ENCODE measurements at places on chromosomes 1 and 21.

DNA sequence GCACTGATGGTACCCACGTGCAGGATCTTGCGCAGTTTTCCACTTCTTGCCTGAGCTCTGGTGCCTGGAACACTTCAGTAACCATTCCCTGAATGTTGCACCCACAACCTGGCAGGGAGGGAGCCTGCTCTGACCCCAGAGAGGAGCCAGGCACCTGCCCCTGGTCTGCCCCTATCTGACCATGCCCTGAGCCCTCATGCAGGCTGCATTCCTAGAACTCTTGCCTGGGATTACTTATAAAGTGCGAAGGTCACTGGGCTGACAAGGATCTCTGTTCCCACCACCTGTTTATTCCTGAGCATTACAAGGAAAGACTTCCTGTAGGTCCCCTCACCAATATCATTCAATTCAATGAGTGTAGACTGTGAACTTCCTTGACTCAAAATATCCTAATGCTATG is 191.9 kb upstream of the FMN2 start:
- DNase-seq: no peak

DNA sequence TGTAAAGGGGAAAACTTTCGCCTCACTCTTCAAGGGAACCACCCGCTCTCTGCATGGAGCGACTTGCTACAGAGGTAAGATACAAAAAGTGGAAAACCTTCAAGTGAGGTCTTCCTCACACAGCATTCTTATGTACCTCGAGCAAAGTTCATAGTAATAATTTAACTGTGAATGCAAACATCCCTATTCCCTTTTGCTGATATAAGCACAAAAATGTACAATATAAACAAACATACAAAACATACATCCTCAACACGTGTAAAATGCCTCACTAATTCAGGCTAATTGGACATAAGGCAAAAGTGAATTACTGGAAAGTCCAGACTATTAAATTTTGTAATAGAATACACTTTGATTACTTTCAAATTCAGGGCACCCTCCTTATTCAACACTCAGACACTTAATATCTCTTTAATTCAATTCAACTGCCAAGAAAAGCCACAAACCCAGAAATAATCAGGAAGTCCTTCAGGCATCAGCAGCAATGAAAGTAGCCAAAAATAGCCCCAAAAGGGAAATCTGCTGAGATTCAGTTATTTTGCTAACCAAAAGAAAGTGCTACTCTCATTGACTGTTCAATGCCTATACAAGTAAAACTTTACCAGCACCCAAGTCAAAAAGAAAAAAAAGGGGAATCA is 15.2 kb upstream of the LMX1A start:
- no peak for DNase-seq

- DNase-seq: no peak
Observed at GRCh38 chr1:26083208-26083607, 15.8 kb upstream of the TRIM63 start.

GRCh38 chr1:182795563-182796228 is 6.1 kb downstream of the NPL start:
- no peak for DNase-seq

DNA sequence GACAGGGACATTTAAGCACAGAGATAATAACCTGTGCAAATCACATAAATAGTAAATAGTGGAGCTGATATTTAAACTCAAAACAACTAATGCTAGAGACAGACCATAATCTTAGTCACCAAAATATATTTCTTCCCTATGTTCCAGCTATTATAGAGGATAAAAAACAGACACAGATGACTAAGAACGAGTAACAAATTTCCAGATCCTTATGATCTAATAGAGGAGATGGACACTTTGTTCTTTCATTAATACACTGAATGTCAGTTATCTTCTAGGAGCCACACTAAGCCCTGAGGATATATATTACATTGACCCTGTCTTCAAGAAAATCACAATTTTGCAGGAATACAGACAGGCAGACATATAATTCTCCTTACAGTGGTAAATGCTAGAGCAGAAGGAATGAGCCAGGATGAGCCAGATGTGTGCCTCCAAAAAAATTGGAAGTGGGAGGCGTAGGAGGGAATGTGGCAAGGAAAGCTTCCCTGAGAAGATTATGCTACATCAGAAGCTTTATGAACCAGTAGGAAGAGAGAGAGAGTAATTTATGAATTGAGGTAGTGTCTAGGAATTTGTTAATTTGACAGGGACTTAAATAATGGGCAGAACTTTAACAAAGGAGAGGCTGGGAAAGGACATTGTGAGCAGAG is 395.4 kb upstream of the BEND5 start:
- no peak for DNase-seq

DNA sequence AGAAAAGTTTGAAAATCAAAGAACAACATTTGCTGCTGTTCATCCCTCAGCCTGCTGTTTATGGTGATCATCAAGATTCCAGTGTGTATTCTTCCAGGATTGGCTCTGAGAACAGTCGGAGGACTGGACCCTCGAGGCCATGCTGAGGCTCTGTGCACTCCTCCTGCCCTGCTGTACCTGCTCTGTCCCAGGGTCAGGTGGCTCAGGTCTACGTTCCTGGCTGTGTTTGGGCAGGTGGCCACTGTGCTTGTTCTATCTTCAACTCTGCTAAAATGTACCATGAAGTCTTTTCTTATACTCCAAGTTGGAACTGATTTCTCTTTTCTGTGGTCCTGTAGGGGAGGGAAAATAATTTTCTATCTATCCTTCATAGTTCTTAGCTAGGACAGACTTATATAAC is 175.9 kb downstream of the RWDD3 start:
- DNase-seq: no peak

DNA sequence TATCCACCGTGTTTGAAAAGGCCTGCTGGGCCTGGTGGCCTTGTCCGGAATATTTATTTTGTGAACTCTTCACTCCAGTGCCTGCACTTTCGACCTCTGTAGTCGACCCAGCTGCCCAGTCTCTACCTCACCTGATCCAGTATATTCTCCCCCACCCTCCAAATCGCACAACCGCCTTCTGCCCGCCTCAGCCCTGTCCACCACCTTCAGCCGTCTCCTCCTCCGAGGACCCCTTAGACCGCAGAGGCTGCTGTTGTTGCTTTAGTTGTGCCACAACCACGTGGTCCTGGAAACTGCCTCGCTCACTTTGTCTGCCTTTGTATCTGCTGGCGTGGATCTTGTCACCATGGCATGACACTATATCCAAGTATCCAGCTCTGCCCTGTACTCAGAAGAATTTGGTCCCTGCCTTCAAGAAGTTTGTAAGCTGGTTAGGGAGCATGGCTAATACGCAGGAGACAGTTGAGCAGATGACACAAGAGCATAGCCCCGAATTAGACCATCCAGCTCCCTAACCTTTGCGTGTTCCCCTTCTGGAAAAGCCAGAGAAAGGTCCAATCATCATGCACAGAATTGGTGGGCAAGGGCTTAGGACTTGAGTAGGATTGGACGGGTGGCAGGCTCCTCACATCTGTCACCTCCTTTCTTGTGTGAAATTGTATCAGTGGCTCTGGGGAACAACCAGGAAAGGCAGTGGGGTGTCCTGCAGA is 1.5 kb downstream of the PHGDH start:
- no peak for DNase-seq

Data from CD4-positive, alpha-beta T cell treated with Interleukin-17A for 4 hours (primary cell).